ENCODE measurements at places on chromosomes 1 and 21.

DNA sequence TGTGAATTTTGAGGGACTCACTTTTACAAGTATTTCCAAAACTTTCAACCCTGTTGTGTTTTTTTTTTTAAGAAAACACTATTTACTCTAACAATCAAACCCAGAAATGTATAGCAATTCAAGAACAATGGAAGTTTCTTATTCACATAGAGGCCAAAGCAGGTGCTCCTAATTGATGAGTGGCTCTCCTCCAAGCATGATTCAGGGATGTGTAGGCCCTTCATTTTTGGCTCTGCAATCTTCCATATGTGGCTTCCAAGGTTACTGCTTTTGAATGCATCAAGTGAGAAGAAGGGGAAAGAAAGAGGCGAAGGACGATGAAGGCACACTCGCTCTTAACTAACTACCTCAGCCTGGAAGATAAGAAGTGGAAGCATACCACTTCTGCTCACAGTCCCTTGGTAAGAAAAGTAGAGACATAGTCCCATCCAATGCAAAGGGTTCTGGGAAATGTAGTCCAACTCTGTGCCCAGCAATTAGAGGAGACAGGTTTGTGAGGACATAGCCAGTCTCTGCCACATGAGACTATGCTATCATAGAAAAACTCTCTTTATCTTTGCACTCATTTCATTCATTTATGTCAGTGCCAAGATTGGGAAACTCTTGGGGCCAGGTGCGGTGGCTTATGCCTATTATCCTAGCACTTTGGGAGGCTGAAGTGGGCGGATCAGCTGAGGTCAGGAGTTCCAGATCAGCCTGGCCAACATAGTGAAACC, 46.0 kb downstream of the OPTC start:
- no peak for DNase-seq

DNA sequence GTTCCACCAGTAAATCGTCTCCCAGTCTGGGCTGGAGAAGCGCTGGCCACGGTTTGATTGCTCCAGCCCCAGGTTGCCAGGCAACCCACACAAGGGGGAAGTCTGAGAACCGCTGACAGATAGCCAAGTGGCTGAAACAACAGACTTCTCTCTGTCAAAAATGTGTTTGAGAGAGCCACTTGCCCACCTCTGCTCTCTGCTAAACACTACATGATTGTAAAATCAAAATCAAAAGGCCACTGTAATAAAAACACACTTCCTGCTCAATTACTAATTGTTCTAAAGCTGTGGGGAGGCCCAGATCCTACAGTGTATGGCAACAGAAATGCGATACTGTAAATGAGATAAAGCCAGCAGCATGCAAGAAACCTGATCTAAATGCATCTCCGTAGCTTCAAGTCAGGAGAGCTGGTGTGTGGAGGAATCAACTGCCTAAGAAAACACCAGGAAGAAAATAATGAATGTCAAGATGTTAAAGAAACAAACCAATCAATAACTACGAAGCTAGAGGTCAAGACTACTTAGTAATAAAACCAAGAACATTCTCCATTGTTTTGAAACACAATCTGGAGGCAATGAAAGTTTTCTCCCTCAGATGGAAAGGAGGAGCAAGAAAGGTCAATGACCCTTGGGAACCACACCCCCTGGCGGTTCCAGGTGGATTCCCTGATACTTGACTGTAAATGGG, 121.2 kb downstream of the SLC45A1 start:
- peak; percentile 72 for DNase-seq

DNA sequence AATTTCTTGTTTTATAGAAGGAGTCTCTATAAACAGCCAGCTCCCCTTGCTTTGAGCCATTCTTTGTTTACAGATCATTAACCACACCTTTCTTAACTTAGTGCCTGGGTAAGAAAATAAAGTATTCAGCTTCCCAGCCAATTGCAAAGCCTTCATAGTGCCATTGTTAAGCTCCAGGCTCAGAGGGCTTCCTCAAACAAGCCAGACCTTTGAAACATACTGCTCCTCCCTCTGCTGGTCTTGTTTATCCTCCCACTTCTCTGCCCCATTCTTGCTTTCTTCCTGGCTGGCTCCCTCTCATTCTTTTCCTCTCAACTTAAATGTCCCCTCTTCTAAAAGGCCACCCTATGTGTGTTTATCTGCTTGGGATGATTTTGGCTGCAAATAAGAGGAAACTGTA, 319.4 kb upstream of the ST6GALNAC5 start:
- DNase-seq, result no peak

DNA sequence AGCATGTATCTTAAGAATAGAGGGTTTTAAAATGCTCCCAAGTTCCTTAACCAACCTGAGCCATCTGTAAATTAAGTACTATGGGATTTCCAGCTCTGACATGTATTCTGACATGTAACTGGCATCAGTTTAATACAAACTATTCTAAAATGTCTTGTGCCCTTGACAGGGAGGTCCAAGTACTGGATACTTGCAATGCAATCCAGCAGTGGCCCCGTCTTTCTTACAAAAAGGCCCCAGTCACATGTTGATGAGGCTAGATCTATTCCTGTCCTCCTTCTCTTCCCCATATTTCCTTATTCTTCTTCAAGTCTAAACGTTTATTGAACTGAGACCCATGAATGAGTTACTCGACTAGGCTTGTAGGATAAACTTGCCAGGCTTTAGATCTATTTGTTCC, 46.4 kb downstream of the MRPL39 start:
- DNase-seq, result no peak

GRCh38 chr21:31354122-31354521, 10.1 kb upstream of the TIAM1 start:
- no peak for DNase-seq

DNA sequence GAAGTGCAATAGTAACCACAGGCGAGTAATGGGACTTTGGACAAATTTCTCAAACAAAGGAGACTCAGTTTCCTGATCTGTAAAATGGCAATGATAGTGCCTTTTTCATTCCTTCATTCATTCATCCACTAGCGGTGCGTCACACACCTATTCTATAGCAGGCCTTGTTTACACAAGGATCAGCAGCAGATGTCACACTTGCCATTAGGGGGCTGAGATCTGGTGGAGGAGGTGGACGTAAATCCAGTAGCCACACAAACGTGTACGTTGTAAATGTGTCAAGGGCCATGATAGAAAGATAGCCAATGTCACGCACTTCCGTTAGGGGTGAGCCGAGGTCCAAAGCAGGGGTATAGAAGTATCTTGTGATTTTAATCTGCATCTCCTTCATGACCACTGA, 34.2 kb downstream of the SERINC2 start:
- DNase-seq, result no peak

DNA sequence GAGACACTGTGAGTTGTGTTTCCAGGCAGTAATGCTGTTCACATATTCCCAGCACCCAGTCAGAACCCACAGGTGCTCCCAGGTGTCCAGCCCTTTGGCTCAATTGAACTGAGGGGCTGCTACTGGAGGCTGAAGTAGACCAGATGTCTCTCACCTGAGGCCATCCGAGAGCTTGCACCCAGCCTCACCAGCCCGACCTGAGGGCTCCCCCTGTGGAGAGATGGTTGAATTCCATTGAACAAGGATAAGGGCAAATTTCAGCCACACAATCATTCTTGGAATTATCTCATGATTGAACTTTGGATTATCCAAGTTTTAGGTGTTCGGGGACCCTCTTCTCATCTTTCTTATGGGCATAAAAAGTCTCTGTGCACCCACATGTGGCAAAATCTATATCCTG, 52.1 kb downstream of the OBSCN start:
- DNase-seq, result no peak

GRCh38 chr1:38559446-38560165, 300.0 kb downstream of the RRAGC start:
- DNase-seq, result peak; percentile 24

DNA sequence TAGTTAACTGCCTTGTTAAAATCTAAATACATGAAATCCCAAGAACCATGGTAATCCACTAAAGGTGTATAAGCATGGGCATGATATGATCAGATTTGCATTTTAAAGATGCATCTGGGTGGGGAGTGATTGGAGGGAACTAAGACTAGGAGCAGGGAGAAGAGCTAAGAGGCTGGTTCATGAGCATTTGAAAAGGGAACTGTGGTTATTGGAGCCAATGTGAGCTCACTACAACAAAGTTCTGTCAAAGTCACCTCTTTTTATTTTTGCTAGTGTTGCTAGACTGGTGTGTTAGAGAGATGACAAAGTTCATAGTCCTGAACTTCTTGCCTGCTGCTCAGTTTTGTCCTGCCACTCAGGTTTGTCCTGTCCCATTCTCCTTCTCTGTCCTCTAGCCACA, 67.1 kb upstream of the LRRC8D start:
- DNase-seq, result no peak

- DNase-seq, result no peak
Measured at GRCh38 chr1:64755361-64755760, 10.5 kb downstream of the RAVER2 start.

GRCh38 chr1:107169615-107170014, 28.8 kb downstream of the NTNG1 start:
- DNase-seq, result no peak

DNA sequence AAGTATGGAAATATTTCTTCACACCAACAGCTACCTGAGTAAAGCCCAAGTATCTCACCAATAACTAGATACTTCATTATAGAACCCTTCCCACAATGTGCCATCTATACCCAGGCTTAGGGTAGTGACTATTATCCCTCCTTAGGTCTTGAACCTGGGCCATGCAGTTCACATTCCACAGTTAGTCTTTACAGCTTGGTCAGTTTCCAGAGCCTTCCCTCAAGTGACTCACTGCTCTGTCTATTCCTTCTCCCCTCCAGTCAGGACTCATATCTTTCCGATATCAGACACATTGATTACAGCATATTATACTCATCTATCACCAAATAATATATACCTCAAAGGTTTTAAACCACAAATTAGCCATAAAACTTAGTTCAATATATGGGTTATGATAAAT, 23.6 kb downstream of the VAMP4 start:
- DNase-seq, result no peak

- no peak for DNase-seq
Measured at GRCh38 chr21:16563795-16564194, 834.0 kb downstream of the USP25 start.

DNA sequence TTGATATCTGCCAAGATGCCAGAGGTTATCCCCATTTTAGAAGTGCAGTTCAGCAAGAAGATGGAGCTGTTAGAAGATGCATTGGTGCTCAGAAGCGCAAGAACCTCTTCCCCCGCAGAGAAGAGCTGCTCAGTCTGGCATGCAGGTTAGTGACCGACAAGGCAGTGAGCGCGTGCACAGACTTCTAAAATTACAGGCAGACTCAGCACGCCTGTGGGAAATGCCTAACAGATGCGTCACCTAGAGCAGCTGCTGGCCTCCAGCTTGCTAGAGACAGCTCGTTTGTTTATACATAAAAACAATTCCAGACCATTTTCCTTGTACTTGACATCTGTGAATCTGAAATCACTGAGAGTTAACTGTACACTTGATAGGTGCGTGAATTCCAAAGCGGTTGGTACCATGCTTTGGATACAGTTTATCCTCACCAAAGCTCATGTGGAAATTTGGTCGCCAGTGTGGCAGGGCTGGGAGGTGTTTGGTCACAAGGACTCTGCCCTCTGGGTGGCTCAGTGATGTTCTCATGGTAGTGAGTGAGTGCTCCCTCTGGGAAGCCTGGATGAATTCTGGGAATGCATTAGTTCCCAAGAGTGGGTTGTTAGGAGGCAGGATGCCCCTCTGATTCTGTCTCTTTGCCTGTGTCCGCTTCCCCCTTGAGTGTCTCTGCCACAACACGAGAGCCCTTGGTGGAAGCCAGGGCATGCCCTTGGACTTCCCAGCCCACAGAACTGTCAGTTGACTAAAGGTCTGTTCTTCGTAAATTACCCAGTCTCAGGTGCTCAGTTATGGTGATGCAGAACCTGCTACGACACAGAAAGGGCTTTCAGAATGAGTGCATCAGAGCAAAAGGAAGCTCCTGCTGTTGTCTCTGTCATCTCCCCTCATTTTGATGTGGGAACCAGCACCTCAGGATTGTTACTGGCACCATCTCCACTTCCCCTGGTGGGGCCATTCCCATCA, 24.4 kb downstream of the SNAP47 start:
- no peak for DNase-seq

DNA sequence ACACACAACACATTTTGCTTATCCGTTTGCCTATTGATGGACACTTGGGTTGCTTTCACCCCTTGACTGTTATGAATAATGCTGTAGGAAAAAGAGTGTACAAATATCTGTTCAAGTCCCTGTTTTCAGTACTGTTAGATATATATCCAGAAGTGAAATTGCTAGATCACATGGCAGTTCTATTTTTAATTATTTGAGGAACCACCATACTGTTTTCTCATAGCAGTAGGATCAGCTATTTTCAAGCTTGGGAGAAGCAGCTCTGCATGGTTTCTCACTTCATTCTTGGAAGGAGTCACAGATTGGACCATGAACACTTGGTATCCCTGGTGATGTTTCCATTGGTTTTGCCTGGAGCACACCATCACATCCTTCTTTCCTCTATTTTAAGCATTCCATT, 114.4 kb upstream of the ZP4 start:
- DNase-seq, result no peak

- no peak for DNase-seq
Measured at GRCh38 chr1:152451254-152451653, 37.2 kb upstream of the CRNN start.

GRCh38 chr1:63289135-63289534, 33.2 kb upstream of the FOXD3 start:
- DNase-seq, result no peak

- DNase-seq, result no peak
Measured at GRCh38 chr1:202966006-202966898, 805 bp downstream of the CYB5R1 start.

GRCh38 chr1:17690906-17691634, 64.1 kb upstream of the ACTL8 start:
- no peak for DNase-seq

- DNase-seq, result no peak
Measured at GRCh38 chr1:198950036-198950435, 311.2 kb downstream of the PTPRC start.

GRCh38 chr1:7636795-7637526, 134.1 kb upstream of the VAMP3 start:
- DNase-seq, result no peak

DNA sequence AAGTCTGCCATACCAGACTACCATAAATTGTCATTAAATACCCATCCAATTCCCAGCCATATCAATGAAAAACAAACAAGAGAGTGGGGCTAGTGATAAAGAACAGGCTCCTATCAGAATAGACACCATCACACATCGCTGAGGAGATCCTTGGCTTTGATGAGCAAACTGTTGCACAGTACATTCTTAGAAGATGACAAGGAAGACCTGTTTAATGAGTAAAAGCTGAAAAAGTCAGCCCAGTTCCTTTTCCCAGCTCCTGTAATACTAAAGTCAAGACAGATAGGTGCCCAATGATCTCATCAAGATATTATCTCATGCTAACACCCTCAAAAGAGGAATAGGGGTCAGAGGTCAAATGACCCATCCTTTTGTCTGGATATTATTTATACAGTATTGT, 164.5 kb upstream of the COA6 start:
- no peak for DNase-seq

DNA sequence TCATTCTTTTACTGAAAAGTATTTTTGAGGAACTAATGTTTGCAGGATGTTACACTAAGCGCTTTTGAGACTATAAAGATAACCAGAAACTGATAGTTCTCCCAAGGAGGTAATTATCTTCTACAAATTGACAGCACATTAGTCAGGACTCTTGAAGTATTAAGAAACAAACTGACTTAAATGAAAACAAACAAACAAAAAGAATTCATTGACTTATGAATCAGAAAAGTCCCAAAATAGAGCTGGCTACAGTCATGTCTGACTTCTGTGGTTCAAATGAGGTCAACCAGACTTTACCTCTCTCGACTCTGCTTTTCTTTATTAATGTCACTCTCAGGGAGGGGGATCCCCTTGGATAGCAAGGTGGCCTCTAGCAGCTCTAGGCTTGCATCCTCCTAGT, 296.8 kb downstream of the TPR start:
- DNase-seq, result no peak

Measured in GF-D8 (cell line).